ENCODE measurements at places on chromosomes 5 and 9.

GRCh38 chr5:126519637-126520592, 75.1 kb downstream of the ALDH7A1 start:
- DNase-seq, result peak; percentile 12

- DNase-seq, result no peak
Observed at GRCh38 chr5:150254774-150255173, 34.8 kb downstream of the CAMK2A start.

GRCh38 chr5:159581502-159582249, 251.4 kb upstream of the IL12B start:
- DNase-seq, result peak; percentile 63

DNA sequence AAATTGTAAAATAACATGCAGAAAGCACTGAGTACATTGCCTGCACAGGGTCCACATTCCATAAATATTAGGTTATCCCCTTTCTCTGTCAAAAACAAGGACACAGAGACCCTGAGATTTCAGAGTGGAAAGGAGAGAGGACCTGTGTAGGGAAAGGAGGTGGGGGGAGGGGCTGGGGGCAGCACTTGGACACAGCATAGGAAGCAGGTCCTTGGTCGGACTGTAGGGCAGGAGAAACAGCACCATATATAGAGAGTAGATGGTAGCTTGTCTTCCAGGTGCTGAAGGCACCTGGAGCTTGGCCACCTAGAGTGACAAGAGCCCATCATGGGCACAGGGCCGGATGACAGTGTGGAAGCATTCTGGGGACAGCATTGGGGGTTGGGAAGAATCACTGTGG, 2.4 kb downstream of the TPM2 start:
- DNase-seq, result no peak

GRCh38 chr5:35850967-35851680, 5.6 kb upstream of the IL7R start:
- DNase-seq, result no peak
